Daoy (cell line): ENCODE measurements at places on chromosomes 3 and 15. TPM values are rescaled to one million over a fixed set of nuclear protein-coding genes. Genes with fewer than 3 reads are reported as not detected.

The SENP7 gene
- 7.5 and 8.8 TPM in 2 replicates for total RNA-seq

The GCHFR gene
- 9.9 and 30.6 TPM in 2 replicates for total RNA-seq

The PLA2G4F gene
- not detected in 2 replicates for total RNA-seq

The ROPN1 gene
- total RNA-seq = not detected in 2 replicates

The AGTR1 gene
- not detected in 2 replicates for total RNA-seq

The ERICH6 gene
- not detected in 2 replicates for total RNA-seq

The UBA5 gene
- total RNA-seq = 31.7 and 48.8 TPM in 2 replicates

The REC114 gene
- not detected in 2 replicates for total RNA-seq

The THAP10 gene
- total RNA-seq = 7.6 and 9.6 TPM in 2 replicates

The FOXB1 gene
- total RNA-seq = 0.06 TPM in 1 of 2 replicates, not detected in the other

The PAK2 gene
- total RNA-seq = 36.1 and 44.6 TPM in 2 replicates

The CTXN2 gene
- not detected in 2 replicates for total RNA-seq

The SCN5A gene
- 0.17 and 0.45 TPM in 2 replicates for total RNA-seq
